ENCODE measurements at places on chromosomes 7 and 10.

DNA sequence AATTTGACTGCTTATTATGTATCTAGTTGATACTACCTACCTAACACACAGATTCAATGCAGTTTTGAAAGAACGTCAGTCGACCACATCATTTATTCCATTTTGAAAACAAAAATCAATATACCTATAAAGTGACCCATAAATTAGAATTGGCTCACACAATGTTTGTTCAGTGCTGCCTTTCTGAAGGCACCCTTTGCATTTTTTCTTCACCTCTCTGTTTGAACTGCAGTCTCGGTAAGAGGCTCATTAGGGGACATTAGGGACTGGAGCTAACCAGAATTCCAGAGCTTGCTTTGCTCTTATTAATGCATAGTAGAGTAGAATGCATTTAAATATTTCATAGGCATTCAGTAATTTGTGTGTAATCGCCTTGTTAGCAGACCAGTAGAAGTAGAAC is 234.1 kb downstream of the FOXP2 start:
- no peak for DNase-seq

- no peak for DNase-seq
These were observed 297.1 kb upstream of the LRGUK start for GRCh38 chr7:133830081-133830480.

- DNase-seq: no peak
These were observed 649 bp downstream of the SCD start for GRCh38 chr10:100347568-100348195.

- no peak for DNase-seq
These were observed 88.4 kb upstream of the EEPD1 start for GRCh38 chr7:36064676-36065075.

DNA sequence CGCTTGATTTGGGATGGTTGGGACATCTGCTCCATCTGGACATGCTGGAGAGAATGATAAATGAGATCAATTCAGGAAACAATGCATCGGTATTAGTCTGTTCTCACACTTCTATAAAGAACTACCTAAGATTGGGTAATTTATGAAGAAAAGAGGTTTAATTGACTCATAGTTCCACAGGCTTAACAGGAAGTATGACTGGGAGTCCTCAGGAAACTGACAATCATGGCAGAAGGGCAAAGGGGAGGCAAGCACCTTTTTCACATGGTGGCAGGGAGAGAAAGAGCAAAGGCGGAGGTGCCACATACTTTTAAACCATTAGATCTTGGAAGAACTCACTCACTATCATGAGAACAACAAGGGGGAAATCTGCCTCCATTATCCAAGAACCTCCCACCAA is 16.8 kb upstream of the TSPAN12 start:
- no peak for DNase-seq

DNA sequence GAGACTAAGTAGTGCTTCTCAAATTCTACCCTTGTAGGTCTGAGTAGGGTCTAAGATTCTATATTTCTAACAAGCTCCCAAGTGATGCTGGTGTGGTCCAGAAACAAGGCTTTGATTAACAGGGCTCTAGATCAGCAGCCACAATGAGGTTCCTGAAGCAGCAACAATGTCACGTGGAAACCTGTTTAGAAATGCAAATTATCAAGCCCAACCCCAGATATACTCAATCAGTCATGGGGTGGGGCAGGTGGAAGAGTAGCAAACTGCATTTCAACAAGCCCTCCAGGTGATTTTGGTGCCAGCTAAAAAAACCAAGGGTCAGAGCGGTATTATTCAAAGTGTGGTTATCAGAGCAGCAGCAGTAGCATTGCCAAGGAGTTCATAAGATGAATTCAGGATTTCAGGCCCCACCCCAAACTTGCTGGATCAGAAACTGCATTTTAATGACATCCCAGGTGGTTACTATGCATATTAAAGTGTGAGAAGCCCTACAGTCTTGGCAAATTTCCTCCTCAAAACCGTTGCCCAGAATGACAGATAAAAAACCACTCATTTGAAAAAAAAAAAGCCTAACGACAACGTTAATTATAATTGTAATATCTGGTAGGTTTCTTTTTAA is 199.2 kb downstream of the AHR start:
- no peak for DNase-seq

DNA sequence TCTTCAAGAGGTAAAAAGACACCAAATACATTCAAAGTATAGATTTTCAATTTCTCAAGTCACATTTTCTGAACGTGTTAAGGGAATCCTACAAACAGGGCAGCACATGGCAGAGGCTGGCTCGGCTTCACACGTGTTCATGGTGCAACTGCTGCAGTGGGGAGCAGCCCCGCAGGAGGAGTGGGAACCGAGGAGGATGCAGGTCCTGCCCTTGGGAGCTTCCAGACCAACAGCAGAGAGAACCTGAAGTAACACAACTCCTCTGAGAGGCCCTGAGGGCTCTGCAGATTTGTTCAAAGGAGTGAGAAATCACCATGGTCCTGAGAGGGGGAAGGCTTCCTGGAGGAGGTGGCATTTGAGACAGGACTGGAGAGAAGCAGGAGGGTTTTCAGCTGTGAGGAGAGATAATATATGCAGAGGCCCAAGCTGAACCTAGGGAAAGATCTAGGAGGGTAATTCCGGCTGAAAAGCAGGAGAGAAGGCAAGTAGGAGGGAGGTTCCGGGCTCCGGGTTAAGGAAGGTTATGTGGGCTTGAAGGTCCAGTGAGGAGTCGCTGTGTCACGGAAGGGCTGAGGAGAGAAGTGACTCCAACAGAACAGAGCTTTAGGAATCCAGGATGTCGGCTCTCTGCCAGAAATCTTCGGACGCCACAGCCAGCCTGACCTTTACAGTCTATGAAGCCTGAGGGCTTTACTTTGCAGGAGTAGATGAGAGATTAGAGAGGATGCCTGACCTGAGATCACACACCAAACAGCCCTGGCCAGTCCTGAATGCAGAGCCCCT is 77.5 kb downstream of the GPR26 start:
- no peak for DNase-seq

All from pons (tissue), 1 donor.